ENCODE measurements at places on chromosomes 3 and 15. TPM values are rescaled to one million over a fixed set of nuclear protein-coding genes. Genes with fewer than 3 reads are reported as not detected.
A peak's percentile ranks its signal among the peaks of the same experiment; 100 is the strongest.

GRCh38 chr15:60406513-60407414, 9.0 kb upstream of the ANXA2 start:
- no peak for DNase-seq

GRCh38 chr15:75836959-75837334, 6.3 kb upstream of the UBE2Q2 start:
- DNase-seq = peak; percentile 54

GRCh38 chr15:32096916-32097617, 66.8 kb downstream of the CHRNA7 start:
- no peak for DNase-seq

Gene SLC12A8
- 13.6 TPM for total RNA-seq

DNA sequence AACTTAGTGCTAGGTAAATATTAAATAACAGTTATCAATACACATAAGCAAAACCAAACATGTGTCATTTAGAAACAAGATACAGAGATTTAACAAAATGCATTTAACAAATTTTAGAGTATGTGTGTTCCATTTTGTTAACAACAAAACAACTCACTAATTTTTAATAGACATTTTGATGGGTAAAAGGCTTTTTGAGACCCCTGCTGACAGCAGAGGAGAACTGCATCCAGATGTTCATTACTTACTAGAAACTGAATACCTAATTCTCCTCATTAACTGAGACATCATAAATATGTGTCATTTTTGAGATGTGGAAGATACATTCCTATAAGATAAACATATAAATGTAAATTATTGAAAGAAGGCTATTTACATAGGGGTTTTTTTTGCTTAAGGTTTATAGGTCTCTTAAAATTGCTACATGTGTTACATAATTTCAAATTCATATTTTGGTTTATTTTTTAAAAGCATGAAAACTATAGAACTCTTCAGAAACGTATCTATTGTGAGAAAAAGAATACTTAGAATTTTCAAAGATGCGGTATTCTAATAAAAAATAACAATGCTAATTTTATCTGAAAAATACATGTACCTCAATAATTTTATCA, 1009.8 kb downstream of the TUSC7 start:
- no peak for DNase-seq

Gene SCG5
- 59.1 TPM for total RNA-seq

DNA sequence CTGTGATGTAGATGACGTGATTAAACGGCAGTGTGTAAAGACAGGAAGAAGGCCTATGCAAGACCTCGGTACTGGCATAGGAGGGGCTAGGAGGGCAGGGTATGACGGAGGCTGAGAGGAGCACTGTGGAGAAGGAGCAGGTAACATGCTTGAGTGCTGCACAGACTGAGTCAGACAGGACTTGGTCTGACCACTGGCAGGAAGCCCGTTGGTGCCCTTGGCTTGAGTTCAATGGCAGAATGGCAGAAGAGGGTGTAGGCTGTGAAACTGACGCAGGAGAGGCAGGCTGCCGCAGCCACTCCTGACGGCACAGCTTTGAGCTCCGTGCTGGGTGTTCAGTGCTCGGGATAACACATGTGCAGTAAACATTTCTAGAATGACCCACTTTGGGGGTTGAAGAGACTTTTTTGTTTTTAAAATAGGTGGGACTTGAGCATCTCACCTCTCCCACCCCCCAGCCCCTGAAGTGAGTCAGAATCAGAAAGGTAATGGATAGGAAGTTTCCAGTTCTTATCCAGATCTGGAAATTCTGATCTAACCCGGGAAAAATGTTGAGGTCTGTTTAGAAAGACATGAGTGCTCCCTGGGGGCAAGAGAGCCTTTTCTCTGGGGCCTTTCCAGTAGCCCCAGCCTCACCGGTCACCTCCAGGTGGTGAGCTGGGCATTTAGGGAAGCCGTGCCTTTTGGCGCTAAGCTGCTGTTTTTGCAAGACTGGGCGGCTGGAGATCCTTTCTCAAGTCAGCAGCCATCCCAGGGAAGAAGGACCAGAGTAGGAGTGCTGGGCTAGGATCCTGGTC, 126.4 kb downstream of the RPLP1 start:
- DNase-seq = peak; percentile 58

Gene CCR9
- total RNA-seq = not detected

Gene STRIT1
- not detected for total RNA-seq

DNA sequence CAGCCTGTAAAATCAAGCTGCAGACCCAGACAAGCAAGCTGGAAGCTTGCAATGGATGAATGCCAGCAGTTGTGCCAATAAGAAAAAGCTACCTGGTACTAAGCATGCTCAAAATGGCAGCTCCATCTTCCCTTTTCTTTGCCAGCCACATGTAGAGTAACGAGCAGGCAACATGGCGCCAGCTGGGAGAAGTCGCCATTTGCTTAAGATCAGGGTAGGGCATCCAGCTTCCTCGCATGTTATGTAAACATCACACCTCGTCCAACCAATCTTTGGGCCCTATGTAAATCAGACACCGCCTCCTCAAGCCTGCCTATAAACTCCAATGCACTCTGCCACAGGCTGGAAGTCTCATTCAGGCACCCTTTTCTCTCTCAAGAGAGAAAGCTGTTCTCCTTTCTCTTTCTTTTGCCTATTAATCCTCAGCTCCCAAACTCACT, 973.9 kb downstream of the FHIT start:
- DNase-seq = no peak

Gene STXBP5L
- total RNA-seq = not detected

Gene PLS1
- 21.8 TPM for total RNA-seq

DNA sequence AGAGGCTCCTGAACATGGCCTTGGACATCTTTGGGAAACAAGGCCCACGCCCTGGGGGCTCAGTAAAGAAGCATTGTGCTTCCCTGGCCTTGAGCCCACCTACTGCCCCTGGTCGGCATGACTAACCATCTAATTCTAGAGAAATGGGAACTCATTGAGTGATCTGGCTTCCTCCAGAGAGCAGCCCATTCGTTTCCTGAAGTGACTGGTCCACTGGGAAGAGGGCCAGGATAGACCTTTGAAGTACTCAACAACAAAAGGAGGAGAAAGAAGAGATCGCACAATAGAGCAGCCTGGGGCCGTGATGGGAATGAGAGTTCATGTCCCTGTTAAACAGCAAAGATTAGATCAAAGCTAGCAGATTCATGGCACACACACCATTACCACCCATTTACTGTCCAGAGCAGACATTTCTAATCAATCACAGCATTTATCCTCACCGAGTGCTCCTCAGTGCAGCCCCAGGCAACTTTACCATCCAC, 514.4 kb upstream of the PROK2 start:
- DNase-seq = no peak

Gene FSD2
- total RNA-seq = not detected

DNA sequence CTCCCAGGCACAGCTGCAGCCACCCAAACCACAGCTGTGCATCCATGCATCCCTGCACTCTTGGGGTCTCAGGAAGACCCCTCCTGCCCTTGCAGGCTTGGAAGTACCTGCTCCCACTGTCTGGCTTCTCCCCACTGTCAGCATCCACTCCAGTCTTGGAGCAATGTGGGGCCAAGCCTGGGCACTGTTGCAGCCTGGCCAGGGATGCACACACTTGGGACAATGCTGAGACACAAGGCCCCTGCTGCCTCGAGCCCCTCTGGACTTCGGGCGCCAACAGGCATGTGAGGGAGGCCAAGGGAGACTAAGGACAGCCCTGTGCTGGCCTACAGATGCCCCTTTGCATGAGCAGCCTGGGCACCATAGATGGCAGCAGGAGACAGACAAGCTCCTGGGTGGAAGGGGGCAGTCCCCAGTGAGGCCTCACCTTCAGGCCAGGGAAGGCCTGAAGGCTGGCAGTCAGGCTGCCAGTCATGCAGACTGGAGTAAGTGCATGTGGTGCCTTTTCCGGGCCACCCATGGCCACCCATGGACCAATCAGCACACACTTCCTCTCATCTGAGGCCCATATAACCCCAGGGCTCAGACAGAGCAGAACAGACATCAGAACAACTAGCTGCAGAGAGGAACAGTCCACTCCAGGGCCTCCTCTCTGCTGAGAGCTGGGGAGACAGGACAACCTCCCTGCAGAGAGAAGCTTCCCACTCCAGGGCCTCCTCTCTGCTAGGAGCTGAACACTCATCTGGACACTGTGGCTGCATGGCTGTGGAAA, 219.0 kb downstream of the VGLL3 start:
- no peak for DNase-seq

- no peak for DNase-seq
Measured at GRCh38 chr3:14243782-14244181, 65.2 kb downstream of the LSM3 start.

DNA sequence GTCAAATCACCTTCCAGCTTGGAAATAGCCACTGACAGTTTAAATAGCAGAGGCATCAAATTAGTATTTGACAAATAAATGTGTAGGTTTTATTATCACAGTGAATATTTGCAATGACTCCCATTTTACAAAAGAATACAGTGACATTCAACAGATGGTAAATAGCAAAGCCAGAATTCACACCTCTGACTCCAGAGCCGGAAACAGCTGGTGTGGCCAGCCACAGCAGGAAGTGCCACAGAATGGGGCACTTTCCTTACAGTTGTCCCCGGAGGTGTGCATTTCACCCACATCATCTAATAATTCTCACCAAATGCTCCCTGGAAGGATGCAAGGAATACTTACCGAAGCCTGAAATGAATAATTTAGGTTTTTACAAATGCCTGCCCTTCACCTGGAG, 295.7 kb upstream of the WNT5A start:
- DNase-seq = no peak

Gene PLA1A
- total RNA-seq = 1.4 TPM

Gene CTDSPL2
- 36.6 TPM for total RNA-seq
